ENCODE measurements at places on chromosomes 5 and 9.
A peak's percentile ranks its signal among the peaks of the same experiment; 100 is the strongest.

GRCh38 chr9:73807952-73808351 is 656.3 kb downstream of the ANXA1 start:
- no peak for DNase-seq

DNA sequence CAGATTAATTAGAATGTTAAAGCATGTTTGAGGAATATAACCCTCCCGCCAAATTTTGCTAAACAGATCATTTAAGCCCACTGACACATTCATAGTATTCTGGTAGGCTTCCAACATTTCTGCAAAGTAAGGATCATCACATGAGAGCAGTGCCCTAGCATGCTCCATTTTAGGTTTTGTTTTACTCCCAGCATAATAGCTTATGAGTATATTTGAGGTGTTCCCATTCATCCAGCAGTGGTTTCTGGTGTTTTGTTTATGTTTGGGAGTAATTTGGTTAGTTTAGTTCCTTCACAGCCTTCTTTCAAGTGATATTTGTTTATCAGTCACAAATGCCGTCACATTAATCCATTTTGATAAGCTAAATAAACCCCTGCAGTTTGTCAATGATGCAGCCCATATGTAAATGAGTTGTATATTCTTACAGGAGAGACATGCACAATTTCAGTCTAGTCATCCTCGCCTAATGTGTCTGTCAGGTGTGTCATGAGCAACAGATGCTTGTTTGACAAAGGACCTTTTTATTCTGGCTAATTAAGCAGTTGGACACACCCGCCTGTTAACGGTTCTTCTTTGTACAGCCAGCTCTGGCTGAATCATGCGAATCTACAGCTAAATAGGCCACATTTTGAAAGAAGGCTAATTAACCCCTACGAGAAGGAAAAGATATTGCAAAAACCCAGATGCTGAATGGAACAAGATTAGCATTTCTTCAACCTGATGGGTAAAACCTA is 124.4 kb downstream of the RFX3 start:
- no peak for DNase-seq

DNA sequence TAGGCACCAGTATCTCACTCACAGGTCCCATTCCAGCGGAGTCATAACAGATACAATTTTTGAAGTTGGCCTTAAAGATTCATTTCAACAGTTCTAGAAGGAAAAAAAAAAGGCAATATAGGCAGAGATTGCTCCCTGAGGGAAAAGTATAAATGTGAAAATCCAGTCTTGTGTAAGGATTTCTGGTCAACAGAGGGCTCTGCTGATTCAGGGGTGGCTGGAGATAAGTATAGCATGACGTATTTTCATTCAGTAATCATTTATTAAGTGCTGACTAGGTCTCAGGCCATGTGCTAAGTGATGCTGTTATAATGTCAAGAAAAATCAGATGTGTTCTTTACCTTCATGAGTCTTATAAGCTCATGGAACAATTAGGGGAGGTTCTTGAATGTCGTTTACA is 377.3 kb upstream of the MEF2C start:
- no peak for DNase-seq

GRCh38 chr9:88776717-88777497 is 214.4 kb upstream of the S1PR3 start:
- no peak for DNase-seq

DNA sequence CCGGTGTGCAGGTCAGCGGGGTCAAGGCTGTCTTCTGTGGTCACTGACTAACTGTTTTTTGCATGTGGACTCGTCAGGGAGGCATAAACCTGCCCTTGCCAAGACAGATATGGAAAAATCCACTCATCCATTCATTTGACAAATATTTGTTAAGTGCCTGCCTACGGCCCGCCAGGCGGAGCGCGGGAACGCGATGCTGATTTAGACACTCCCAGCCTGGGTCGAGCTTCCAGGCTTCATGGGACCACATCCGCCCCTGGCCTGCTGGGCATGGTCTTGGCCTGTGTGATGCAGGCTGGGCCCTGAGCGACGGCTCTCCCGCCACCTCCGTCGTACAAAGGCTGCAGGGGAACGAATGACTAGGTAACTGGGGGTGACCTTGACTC is 18.1 kb downstream of the MYMK start:
- DNase-seq, result peak; percentile 39
